ENCODE measurements at places on chromosomes 3 and 15.

GRCh38 chr3:138023754-138024153 is 13.8 kb downstream of the CLDN18 start:
- no peak for DNase-seq

GRCh38 chr3:112688085-112688769 is 47.3 kb upstream of the CCDC80 start:
- no peak for DNase-seq

GRCh38 chr15:39028069-39028468 is 463.5 kb upstream of the RASGRP1 start:
- DNase-seq = no peak

DNA sequence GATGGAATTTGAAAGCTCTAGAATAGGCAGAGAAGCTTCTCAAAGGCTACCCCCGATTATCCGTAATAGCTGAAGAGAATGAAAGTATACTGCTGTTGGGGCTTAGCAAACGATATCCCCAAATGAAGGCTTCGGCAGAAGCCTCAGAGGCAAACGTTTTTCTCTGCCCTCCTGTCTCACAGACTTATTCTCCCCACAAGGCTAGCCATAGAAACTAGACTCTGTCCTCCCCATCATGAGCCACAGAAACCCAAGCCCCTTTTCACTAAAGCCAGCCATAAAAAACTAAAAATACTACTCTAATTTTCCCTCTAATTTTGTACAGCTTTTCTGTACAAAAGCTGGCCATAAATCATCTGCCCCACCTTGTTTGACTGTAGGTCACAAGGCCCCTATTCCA is 413.4 kb upstream of the CFAP20DC start:
- no peak for DNase-seq

- no peak for DNase-seq
Observed at GRCh38 chr3:77254967-77255831, 215.3 kb downstream of the ROBO2 start.

- DNase-seq = no peak
Observed at GRCh38 chr15:77658304-77658703, 25.6 kb upstream of the LINGO1 start.

DNA sequence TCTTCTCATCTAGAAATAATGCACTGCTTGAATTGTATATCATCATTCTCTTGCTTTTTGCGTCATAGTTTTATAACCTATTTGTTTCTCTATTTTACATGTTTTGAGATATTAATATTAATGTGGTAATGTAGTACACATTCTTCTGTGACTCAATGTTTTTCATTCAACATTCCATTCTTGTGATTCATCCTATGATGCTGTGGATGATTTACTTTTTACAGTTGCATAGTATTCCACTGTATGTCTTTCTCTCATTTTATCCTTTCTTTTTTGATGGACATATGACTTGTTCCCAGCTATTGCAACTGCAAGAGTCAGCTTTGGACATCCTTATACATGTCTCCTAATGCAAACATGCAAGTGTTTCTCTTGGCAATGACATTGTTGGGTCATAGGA is 20.6 kb upstream of the VEPH1 start:
- DNase-seq = no peak

DNA sequence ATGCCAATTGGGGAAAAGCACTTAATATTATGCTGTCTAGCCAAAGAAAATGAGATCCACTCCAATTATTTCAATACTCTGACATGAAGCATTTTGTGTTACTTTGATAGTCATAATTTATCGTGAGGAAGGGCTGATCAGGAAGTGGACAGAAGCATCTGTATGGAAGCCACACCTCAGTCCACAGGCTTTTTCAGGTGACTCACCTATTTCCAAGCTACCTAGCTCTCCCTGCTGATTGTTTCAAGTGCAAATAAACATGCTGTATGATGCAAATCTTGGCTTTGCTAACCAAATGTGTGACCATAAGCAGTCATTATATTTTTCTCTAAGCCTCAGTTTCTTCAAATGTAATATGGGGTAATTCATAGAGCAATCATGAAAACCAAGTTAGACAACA is 30.8 kb upstream of the CPB1 start:
- no peak for DNase-seq

All from activated naive CD4-positive, alpha-beta T cell treated with Interleukin-2 at 50 U/mL for 16 hours (primary cell).